ENCODE measurements at places on chromosomes 1 and 21. TPM values are rescaled to one million over a fixed set of nuclear protein-coding genes. Genes with fewer than 3 reads are reported as not detected.

TDRD5 gene
- 0.51 TPM for total RNA-seq

EEIG2 gene
- 3.2 TPM for total RNA-seq

MTMR11 gene
- total RNA-seq: 0.64 TPM

IQGAP3 gene
- total RNA-seq: 12.8 TPM

MATN1 gene
- total RNA-seq: under 0.01 TPM

ROR1 gene
- total RNA-seq: 0.26 TPM

FAM72C gene
- 0.38 TPM for total RNA-seq

DUSP23 gene
- total RNA-seq: 14.9 TPM

C1orf94 gene
- not detected for total RNA-seq

DNA sequence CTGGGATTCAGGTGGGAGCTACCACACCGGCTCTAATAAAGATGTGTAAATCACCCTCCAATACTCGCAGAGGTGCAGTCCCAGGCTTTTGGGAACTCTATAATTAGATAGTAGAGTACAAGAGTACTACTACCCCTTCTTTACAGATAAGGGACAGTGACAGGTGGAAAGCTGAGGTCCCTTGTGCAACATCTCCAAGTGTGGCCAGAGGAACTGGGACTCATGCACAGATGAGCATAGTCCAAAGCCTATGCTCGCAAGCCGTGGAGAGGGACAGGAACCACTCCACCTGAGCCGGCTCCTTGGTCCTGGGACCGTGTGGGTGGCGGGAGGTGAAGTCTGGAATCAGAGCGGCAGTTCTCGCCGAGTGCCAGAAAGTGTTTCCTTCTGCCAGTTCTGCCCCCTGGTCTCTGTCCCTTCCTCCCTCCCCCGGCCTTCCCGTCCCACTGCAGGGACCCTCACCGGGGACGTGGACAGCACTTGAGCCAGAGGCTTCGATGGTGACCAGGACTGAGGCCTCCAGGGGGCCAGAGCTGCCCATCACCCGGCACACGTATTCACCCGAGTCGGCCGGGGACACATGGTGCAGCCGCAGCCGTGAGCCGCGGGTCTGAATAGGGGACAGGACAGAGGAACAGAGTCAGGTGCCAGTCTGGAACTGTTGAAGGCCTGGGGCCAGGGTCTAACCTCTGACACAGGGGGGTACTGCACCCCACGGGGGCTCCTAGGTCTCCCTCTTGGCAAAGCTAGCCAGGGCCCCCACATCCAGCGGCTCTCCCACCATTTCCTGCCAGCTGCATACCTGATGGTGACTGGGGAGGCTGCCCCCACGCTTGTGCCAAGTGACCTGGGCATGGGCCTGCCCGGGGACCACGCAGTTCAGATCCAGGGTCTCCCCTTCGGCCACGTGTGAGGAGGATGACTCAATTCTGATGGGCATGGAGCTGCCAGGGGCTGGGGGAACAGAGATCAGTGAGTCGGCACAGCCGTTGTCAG lies 33.9 kb downstream of the LDLRAD2 start:
- DNase-seq: no peak

DNA sequence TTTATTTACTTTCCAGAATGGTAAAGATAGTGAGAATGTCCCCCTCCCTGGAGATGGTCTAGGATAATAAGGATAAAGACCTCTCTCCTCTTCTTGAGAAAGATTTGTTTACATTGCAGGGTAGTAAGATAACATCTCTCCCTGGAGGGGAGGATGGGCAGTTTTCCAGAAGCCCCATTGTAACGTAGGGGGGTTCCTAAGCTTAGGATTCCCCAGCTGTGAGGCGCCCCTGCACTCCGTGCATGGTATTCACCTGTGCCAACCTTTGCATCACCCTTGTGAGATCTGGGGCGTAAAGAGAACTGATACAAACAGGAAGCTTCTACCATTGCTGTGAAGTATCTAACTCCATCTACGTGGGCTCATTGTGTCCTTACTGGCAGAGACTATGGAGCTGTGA lies 148.7 kb upstream of the DNAH14 start:
- no peak for DNase-seq

- DNase-seq: peak; percentile 3
Measured at GRCh38 chr1:185238447-185238846, 78.6 kb downstream of the IVNS1ABP start.

GRCh38 chr1:9128166-9128519 lies 759 bp downstream of the GPR157 start:
- no peak for DNase-seq

DNA sequence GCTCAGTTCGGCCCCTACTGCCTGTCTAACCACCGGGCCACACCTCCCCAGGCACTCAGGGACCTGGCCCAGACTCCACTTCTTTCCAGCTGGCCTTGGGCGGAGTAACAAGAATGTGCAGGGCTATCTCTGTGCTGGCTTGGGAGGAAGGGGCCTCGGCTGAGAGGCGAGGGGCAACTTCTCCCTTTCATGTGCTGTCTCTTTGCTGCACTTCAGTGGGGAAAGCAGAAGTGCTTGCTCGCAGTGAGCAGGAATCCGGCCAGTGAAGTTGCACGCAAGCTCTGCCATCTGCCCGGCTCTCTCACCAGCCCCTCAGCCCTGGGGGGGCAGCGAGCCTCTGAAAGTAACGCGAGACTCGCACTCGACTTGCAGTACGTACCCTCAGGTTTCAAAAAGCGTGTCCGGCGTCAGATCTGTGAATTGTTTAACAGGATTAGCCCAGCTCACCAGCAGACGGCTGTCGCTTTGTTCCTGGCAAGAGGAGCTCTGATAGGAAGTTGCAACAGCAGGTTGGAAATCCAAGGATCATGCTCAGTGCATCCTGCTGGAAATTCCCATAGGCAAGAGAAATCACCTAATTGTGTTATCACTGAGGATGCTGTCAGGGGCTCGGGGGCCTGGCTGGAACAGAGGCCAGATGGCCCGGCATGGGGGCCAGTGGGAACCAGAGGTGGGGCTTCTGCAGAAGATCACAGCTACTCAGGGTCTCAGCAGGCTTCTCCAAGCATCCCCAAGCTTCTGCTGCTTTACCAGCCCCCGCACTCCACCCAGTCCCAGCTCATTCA lies 221.1 kb downstream of the NPHP4 start:
- no peak for DNase-seq

DNA sequence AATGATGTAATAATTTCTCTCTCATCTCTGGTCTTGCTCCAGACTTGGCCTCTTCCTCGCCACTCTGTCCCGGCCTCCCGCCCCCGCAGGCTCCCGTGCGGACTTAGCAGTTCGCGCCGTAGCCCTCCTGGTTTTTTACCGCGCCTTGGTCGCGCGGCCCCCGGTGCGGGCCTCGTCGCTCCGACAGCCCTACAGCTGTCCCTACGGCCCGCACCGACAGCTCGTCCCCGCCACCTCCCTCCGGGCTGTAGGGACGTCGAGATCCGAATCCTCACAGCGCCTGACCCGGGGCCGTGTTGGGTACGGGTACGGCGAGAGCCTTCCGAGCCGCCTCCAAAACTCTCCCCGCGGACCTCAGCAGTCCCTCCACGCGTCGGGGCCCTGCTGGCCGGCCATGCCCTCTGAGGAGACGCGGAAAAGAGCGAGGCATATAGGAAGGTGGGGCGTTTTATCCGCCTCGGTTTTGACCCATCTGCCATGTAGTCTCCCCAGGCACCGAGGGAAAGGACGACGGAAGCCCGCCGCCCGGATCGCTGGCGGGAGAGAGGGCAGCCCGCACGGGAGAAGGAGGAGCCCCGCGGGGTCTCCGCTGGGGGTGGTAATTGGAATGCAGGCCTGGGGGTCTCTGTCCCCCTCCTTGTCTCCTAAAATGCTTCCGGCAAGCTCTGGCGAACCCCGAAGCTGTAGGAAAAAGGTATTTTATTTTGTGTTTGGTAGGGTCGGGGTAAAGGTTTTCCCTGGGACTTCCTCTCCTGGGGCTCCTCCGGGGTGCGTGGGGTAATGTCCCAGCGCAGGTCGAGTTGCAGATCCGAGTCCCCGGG lies 3.3 kb downstream of the LHX4 start:
- no peak for DNase-seq

DNA sequence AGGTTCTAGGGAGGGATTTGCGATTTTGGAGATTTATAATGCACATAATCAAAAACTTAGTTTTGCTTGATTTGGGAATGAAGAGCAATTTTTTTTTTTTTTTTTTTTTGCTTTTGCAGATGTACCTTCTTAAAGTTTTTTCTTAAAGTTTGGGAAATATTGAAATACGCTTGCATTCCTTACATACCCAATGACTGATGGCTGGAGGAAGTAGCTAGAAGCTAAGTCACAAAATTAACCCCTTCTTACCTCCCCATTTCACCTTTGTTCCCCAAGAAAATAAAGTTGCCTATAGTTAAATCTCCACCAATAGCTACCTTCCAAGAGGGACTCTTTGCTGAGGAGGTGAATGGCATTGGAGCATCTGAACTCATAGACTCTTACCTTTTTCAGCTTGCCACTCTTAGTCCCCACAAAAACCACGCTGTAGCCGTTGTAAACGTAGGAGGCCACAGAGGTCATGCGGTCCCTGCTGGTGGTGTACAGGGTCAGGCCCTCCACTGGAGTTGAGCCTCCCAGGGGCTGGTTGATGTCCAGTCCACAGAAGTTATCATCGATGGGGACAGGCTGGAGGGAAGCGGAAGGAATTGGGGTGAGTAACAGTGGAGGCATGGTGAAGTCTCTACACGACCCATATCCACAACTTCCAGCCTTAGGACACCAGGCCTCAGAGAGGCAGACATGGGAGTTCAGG lies 34.1 kb downstream of the PLXNA2 start:
- no peak for DNase-seq

- no peak for DNase-seq
Measured at GRCh38 chr1:62905872-62906271, 121.9 kb downstream of the ATG4C start.

GRCh38 chr1:22761821-22762220 lies 51.2 kb downstream of the EPHB2 start:
- DNase-seq: no peak

GRCh38 chr1:247548092-247548491 lies 842 bp upstream of the GCSAML start:
- no peak for DNase-seq

DNA sequence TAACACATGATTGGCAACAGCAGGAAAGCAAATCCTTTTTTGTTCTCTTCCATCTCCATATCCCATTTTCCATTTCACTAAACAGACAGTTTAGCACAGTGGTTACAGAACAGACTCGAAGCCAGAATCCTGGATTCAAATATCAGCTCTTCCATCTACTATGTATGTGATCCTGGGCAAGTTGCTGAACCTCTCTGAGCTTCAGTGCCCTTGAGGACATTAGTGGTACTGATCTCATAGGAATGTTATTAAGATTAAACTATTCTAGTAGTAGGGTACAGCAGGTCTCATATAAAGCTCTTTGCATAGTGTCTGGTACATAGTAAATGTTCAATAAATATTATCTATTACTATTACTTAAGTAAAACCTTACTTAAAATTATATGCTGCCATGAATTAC lies 13.8 kb upstream of the HHIPL2 start:
- no peak for DNase-seq

DNA sequence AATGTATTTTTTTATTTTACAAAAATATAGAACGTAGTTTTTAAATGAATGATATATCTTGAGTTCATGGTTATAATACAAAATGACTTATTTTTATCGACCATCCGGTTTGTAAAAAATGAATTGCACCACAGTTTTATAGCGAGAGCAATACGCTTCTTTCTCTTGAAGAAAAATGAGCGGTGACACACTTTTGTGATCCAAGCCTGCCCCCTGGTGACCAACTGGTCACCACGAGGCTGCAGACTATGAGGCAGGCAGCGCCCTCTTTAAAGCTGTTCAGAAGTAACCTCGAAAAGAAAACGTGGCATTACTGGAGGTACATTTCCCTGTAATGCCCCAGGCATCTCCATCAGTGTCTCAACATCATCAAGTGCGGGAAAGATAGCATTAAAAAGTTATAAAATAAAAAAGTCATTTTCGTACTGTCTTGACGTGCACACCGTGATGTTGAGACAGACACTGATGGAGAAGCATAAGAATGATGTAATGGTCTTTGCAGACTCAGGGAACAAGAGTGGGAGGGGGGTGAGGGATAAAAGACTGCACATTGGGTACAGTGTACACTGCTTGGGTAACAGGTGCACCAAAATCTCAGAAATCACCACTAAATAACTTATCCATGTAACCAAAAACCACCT lies 734.2 kb upstream of the ADAMTS5 start:
- peak; percentile 70 for DNase-seq

DNA sequence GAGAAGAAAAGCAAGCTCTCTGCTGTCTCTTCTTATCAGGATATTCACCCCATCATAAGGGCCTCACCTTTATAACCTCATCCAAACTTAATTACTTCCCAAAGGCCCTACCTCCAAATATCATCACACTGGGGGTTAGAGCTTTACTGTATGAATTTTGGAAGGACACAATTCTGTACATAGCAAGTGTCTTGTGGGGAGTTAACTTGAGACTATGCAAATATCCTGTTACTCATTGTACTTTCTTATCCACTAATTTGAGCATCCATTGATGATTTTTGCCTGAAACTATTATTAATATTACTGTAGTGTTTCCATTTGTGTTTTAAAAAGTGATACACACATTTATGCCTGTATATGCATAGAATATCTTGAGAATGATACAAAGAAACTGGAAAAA lies 129.1 kb upstream of the IVNS1ABP start:
- no peak for DNase-seq

DNA sequence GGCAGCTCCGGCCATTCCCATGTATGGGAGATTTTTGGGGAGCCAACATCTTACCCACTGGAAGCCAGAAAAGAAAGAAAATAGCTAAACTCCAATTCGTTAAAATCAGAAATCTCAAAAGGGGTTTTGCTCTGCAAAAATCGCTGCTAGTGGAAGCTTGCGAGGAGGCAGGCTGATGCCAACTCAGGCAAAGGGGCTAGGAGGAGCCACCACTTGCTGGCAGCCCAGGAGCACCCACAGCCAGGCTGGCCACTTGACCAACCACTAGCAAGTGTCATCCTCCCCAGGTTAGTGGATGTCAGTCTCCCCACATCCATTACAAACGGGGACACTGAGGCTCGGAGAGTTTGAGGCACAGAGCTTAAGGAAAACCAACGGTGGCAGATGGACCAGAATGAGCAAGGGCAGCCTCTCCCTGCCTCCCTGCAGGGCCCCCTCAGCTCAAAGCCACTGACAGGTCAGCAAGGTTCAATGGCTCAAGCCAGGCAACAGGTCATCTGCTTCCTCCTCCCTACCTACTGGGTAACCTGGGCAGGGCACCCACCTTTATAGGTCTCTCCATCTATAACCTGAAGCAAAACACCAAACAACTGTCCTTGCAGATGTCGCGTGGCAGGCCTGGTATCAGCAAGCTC lies 10.8 kb downstream of the KCNN3 start:
- no peak for DNase-seq

- DNase-seq: no peak
Measured at GRCh38 chr1:30688920-30689794, 34.2 kb downstream of the MATN1 start.

- DNase-seq: no peak
Measured at GRCh38 chr21:37061926-37062592, 10.8 kb downstream of the PIGP start.

DNA sequence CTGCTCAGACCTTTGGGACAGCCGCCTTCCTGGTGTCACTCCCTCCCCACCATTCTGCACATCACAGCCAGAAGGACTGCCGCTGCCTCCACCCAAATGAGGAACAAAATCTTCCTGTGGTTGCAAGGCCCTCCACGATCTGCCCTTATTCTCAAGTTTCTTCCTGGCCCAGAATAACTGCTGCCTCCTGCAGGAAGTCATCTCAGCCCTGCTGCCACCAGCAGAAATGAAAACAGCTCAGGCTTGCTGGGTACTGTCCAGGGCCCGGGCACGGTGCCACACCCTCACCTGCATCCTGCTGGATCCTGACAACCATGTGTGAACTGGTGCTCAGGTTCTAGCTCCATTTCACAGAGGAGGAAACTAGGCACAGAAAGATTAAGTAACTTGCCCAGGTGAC lies 2.8 kb downstream of the CLDN19 start:
- no peak for DNase-seq

GRCh38 chr1:92762355-92762754 lies 22.6 kb downstream of the EVI5 start:
- no peak for DNase-seq

Measured in dermis microvascular lymphatic vessel endothelial cell (primary cell).